Memory B cell (primary cell): ENCODE measurements at places on chromosomes 6 and 20.

- no peak for DNase-seq
Measured at GRCh38 chr20:44802702-44803101, 7.6 kb downstream of the RIMS4 start.

GRCh38 chr6:99822741-99823512, 171.1 kb downstream of the MCHR2 start:
- no peak for DNase-seq

DNA sequence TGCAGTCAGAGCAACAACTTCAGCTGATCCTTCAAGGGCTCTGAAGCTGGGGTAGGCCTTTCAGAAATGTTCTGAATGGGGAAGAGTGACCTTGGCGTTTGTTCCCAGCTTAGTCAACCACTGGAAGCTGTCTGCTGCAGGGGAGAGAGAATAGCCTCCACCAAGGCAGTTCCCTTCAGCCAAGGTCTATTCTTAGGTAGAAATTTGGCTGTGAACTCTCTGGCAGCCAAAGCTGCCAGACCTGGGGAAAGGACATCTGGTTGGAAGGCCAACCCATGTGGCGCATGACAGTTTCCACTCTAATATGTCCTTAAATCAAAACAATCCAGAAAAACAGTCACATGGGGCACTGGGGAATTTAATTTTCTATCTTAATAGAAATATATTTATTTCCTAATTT, 60.1 kb downstream of the FBXO5 start:
- no peak for DNase-seq

DNA sequence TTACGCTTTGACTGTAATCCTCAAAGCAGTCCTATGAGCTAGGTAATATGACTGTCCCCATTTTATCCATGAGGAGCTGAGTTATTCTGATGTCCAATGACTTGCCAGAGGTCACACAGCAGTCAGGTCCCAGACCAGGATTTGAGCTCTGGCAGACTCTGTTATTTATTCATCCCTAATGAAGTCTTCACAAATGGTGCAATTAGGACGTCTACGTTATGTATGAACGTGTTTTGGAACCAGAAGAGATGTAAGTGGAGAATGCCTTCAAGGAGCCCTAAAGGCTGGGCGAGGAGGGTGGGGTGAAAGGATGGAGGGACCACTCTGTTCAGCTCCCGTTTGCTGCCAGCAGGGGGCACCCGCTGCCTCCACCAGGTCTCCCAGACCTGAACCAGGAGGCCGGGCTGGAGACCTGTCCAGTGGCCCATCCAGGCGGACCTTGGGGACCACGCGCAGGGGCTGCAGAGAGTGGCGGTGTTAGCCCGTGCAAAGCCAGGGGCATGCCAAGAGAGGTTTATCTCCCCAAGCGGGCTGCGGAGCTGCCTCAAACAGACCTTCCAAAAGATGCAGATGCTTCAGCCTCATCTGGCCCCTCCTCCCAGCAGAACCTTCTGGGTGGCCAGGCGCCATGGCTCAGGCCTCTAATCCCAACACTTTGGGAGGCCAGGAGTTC, 15.2 kb upstream of the ZNF335 start:
- DNase-seq, result peak; percentile 78

DNA sequence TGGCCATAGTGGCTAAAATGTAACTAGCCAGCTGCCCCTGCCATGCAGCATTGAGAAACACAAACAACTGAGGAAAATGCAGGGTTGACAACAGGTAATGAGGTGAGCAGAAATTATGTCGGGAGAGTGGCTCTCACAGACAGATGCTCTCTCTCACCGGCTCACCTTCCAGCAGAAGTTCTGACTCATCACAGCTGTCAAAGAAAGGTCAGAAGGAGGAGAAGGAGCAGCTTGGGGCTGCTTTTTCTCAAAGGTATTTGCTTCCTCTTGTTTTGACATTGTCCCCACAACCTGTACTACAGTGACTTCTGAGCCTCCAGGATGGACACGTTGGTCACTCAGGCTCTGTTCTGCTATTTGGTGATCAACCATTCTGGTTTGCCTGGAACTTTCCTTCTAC, 190.5 kb upstream of the HEY2 start:
- no peak for DNase-seq

DNA sequence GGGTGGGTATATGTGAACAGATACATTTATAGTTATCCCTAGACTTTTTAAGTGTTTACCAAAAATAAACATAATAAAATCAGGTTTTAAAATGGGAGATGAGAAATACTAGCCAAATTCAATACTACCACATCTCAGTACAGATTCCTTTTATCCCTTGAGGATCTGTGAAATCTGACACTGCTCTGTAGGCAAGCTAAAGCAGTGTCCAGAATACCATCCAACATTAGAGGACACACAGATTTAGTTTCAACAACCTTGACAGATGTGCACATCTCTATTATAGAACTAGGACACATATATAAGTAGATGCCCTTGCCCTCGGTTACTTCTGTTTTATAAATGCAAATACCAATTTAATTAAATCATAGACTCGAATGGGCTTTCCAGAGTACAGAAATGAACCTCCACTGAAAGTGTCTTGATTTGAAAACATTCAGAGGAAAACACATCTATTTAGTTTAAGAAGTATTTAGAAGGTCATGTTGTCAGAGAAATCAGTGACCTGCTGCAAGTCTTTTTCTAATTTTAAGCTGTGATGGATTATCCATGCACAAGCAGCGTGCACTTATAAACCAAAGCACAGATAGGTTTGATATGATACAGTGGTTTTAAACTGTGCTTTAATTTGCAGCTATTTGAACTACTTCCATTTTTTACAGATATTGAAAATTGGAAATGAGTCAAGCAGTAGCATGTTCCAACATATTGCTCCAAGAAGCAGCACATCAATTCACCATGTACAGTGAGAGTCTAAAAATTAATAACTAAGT, 156.3 kb upstream of the EPHA7 start:
- no peak for DNase-seq

DNA sequence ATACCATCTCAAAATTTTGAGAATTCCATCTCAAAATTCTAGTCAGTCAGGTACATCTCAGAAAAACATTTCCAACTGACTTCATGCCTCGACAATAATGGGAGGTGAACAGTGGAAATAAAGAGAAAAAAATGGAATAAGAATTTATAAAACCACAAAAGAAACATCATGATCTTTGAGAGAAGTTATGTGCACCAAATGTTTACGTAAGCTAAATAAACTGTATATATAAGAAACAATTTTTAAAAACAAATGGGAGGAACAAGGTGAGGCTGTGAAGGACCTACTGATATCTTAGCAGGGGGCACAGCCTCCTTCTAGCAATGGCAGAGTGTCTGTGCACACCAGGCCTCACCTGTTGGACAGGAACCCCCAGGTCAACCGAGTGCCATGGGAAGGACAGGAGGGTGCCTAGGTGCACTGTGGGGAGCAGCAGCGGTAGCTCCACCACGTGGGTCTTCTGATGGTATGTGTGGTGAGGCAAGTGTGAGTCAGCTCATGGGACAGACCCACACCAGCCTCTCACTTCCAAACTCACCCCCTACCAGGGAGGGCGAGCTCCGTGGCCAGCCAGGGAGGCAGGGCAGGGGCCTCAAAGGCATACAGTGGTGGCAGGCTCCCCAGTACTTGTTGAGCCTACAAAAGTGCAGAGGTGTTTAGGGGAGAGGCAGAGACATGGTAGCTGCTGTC, 23.2 kb downstream of the DIDO1 start:
- no peak for DNase-seq

GRCh38 chr6:47419621-47420020, 58.0 kb upstream of the CD2AP start:
- no peak for DNase-seq
